ENCODE measurements at places on chromosomes 2 and 18. TPM values are rescaled to one million over a fixed set of nuclear protein-coding genes. Genes with fewer than 3 reads are reported as not detected.

SERPINB10 gene
- total RNA-seq, result not detected

IL36B gene
- total RNA-seq, result not detected

PLGLB1 gene
- total RNA-seq, result not detected

BOLL gene
- not detected for total RNA-seq

DSG1 gene
- not detected for total RNA-seq

SKOR2 gene
- total RNA-seq, result not detected

DNA sequence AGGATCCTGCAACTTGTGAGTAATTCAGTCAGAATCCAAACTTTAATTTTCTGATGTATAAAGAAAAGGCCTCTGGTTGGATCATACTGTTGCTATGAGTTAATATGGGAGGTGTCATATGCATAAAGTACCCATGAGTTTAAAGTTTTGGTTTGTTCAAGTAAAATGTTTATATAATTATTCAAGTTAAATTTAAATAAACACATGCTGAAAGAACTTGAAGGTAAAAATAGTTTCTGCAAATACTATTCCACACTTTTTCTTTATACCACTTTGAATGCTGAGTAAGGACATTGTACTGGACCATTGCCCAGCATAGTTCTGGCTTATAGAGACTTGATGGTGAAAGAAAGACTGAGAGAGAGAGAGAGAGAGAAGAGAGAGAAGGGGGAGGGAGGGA, 30.7 kb downstream of the PKP4 start:
- no peak overlapping the region for H3K4me3 ChIP-seq
- DNase-seq, result no peak
- H3K27ac ChIP-seq, result no peak overlapping the region
- peaks cover 2% of the 10 kb centered on the region for H3K4me1 ChIP-seq
- no peaks in the 10 kb centered on the region for H3K36me3 ChIP-seq
- no peaks in the 10 kb centered on the region for H3K27me3 ChIP-seq

DNA sequence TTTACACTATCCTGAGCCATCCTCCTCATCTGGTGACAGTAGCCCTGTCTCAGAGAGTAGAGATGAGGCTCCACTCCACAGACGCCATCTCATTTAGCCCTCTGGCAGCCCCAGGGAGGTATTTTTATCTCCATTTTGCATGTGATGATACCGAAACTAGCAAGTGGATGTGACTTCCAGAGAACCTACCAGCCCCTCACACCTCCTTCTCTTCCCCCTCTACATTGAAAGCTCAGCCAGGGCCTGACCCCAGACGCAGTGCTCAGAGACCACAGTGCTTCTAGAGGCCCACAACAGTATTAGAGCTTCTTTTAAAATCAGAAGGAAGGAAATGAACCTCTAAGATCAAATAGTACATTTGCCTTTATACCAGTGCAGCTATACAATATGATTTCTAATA, 8.3 kb downstream of the GYPC start:
- no peak for DNase-seq
- H3K36me3 ChIP-seq, result no peaks in the 10 kb centered on the region
- no peaks in the 10 kb centered on the region for H3K27me3 ChIP-seq
- H3K27ac ChIP-seq, result no peak overlapping the region

GRCh38 chr2:57396355-57397098, 650.1 kb upstream of the VRK2 start:
- H3K36me3 ChIP-seq, result no peaks in the 10 kb centered on the region
- H3K4me1 ChIP-seq, result no peaks in the 10 kb centered on the region
- H3K27ac ChIP-seq, result no peak overlapping the region
- peak; percentile 59 for DNase-seq

GRCh38 chr2:176024083-176024482, 22.0 kb upstream of the LNPK start:
- H3K4me1 ChIP-seq, result no peaks in the 10 kb centered on the region
- H3K27me3 ChIP-seq, result peaks cover 10% of the 10 kb centered on the region
- no peaks in the 10 kb centered on the region for H3K36me3 ChIP-seq
- no peak overlapping the region for H3K4me3 ChIP-seq

- H3K27me3 ChIP-seq, result no peaks in the 10 kb centered on the region
- H3K4me3 ChIP-seq, result no peak overlapping the region
- no peaks in the 10 kb centered on the region for H3K36me3 ChIP-seq
Observed at GRCh38 chr2:33342705-33343104, 133.7 kb upstream of the RASGRP3 start.

DNA sequence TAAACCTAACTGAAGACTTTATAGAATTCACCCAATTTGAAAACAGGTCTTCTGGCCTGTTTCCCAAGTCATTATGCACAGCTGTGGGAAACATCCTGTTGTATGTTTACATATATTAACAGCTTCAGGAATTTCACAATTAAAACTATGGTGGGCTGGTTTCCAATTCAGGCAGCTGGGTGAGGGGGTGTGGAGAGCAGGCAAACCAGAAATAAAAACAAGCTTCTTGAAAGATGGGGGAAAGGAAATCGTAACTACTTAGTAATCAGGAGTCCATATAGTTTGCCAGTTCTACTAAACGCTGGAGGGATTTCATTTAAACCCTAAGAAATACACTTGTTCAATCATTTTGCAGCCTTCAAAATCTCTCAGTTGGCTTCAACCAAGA, 22.8 kb downstream of the ATP8B1 start:
- no peaks in the 10 kb centered on the region for H3K36me3 ChIP-seq
- no peaks in the 10 kb centered on the region for H3K4me1 ChIP-seq
- H3K4me3 ChIP-seq, result peak overlapping the region; percentile 22
- no peaks in the 10 kb centered on the region for H3K27me3 ChIP-seq
- DNase-seq, result no peak

DNA sequence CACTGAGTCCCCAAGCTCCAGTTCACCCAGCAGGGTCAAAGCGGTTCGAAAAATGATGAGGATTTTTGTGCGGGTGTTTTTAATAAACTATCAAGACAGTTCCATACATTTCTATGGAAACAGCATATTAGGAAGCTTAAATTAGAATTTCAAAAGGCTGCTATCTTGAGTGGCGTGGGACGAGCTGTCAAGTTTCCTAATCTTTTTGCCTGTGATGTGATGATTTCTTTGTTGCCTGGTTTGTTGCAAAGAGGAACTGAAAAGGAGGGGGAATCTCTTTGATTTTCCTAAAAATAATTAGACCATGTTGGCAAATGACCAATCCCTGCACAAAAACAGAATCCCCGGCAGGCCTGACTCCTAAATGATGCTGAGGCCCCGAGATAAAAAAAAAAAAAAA, 66.1 kb upstream of the ATG16L1 start:
- H3K27me3 ChIP-seq, result no peaks in the 10 kb centered on the region
- no peak overlapping the region for H3K4me3 ChIP-seq
- peak overlapping the region; percentile 6 for H3K27ac ChIP-seq

- H3K4me3 ChIP-seq, result no peak overlapping the region
- no peaks in the 10 kb centered on the region for H3K27me3 ChIP-seq
Observed at GRCh38 chr2:190420801-190421200, 12.6 kb downstream of the MFSD6 start.

DNA sequence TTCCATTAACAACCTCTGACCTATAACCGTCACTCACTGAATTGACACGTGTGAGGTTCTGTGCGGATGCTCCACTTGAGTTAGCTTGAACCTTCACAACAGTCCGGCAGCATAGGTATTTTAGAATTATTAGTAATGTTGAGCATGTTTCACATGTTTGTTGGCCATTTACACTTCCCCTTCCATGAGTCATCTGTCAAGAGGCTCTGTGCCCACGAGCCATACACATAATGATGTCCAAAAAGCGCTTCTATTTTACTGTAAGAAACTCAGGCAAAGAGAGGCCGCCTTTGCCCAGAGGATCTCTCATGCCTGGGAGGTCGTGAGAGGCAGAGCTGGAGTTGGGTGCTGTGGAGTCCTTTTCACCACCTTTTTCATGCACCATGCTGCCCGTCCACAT, 28.9 kb upstream of the TMEM214 start:
- H3K27ac ChIP-seq, result no peak overlapping the region
- H3K4me1 ChIP-seq, result no peaks in the 10 kb centered on the region
- no peaks in the 10 kb centered on the region for H3K36me3 ChIP-seq
- no peak for DNase-seq
- H3K27me3 ChIP-seq, result no peaks in the 10 kb centered on the region
- no peak overlapping the region for H3K4me3 ChIP-seq

- H3K36me3 ChIP-seq, result no peaks in the 10 kb centered on the region
- H3K27me3 ChIP-seq, result peaks cover 54% of the 10 kb centered on the region
- peak; percentile 79 for DNase-seq
- H3K27ac ChIP-seq, result no peak overlapping the region
- peaks cover 7% of the 10 kb centered on the region for H3K4me1 ChIP-seq
Observed at GRCh38 chr2:29920631-29921559, 491 bp downstream of the ALK start.

DNA sequence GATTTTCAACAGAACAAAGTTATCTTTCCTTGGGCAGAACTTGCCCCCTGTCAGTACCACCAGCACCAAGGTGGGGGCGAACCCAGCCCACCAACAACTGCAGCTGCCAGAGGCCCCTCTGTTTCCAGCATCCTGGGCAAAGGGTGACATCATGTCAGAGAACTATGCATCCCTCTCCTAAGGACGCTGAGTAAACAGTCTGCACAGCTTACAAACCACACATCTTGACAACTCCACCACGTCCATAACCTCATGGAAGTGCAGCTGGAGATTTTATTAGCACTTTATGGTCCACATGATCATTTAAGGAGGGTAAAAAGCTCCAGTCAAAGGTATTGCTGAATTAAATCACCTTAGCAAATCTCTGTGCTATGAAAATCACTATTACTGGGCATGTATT, 40.4 kb downstream of the PIEZO2 start:
- H3K36me3 ChIP-seq, result no peaks in the 10 kb centered on the region
- H3K27me3 ChIP-seq, result no peaks in the 10 kb centered on the region
- H3K4me3 ChIP-seq, result no peak overlapping the region
- peaks cover 4% of the 10 kb centered on the region for H3K4me1 ChIP-seq
- no peak overlapping the region for H3K27ac ChIP-seq

GRCh38 chr2:39379643-39380524, 57.2 kb downstream of the MAP4K3 start:
- no peak overlapping the region for H3K27ac ChIP-seq
- no peak for DNase-seq
- H3K4me1 ChIP-seq, result peaks cover 11% of the 10 kb centered on the region
- H3K36me3 ChIP-seq, result peaks cover 18% of the 10 kb centered on the region
- no peaks in the 10 kb centered on the region for H3K27me3 ChIP-seq

GRCh38 chr18:57439609-57439968, 4.4 kb downstream of the ONECUT2 start:
- peak; percentile 85 for DNase-seq
- no peak overlapping the region for H3K27ac ChIP-seq
- peaks cover 90% of the 10 kb centered on the region for H3K27me3 ChIP-seq
- peak overlapping the region; percentile 81 for H3K4me3 ChIP-seq

DNA sequence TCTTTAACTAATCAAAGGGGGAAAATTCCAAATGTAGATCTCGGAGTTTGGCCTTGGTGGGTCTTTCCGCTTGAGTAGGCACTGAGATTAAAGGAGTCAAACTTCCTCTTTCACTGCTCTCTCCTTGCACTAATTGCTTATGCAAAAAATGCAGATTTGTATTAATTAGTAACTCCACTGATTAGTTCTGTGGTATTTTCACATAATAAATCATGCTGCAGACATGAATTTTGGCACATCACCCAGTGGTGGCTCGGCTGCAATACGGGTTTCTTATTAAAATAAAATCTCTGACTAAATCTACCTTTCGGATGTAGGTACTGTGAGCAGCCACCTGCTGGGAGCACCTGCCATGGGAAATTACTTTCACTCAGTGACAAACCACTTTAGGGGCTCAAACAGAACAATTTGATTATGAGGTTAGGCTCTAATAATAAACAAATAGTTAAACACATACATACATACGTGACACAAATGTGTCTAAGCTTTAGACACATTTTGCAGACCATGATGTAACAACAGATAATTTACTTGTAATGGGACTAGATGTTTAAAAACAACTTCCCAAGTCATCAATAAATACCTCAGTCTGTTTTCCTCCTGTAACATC, 6.4 kb upstream of the NEUROD1 start:
- H3K36me3 ChIP-seq, result no peaks in the 10 kb centered on the region
- no peak overlapping the region for H3K4me3 ChIP-seq
- no peak overlapping the region for H3K27ac ChIP-seq
- no peaks in the 10 kb centered on the region for H3K4me1 ChIP-seq
- DNase-seq, result no peak

DNA sequence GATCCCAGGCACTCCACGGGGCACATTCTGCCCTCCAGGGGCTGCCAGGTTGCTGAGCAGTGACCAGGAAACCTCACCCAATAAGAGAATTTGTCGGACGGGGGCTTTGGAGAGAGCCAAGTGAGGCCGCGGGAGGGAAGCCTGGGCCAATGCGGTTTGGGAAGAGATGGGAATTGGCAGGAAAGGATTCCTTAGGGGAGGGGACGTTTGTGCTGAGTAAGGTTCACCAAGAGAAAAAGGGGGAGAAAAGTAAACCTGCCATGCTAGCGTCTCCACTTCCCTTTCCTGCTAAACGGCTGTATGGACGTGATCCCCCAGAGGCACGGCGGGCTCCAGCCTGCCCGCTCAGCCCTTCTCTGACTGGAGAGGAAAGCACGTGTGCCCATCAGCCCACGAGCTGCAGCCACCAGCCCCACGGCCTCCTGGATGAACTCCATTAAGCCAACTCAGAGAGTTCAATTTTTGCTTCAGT, 194.4 kb upstream of the ID2 start:
- no peaks in the 10 kb centered on the region for H3K36me3 ChIP-seq
- H3K27ac ChIP-seq, result no peak overlapping the region
- H3K27me3 ChIP-seq, result no peaks in the 10 kb centered on the region
- peak; percentile 61 for DNase-seq

DNA sequence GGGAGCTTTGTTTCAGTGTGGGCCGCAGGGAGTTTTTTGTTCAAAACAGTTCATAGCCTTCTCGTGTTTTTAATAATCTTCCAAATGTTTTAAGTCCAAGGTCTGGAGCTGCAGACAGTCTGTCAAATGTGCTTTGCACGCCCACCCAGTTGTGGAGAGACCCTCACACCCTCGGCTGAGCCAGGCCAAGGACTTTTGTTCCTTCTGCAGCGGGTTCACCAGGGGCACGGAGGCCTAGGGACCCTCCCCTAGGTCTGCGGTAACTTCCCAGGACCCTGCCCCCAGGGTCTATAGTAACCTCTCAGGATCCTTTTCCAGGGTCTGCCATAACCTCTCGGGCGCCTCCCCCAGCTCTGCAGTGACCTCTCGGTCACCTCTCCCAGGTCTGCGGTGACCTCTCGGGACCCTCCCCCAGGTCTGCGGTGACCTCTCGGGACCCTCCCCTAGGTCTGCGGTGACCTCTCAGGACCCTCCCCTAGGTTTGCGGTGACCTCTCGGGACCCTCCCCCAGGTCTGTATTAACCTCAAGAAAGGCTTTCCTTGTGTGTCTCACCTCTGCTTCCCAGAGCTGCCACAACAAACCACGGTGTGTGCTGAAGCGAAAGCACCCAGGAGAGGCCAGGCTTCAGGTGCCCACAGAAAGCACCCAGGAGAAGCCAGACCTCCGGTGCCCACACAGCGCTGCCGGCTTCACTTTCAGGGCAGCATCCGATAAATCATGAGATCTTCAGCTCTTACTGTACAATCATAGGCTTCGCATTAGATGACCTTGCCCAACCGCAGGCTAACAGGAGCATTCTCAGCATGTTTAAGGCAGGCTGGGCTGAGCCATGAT, 301.9 kb upstream of the SALL3 start:
- H3K36me3 ChIP-seq, result no peaks in the 10 kb centered on the region
- no peaks in the 10 kb centered on the region for H3K4me1 ChIP-seq
- DNase-seq, result no peak
- no peak overlapping the region for H3K27ac ChIP-seq
- no peak overlapping the region for H3K4me3 ChIP-seq

Measured in endodermal cell (in vitro differentiated cells).